ENCODE measurements at places on chromosomes 3 and 15.

DNA sequence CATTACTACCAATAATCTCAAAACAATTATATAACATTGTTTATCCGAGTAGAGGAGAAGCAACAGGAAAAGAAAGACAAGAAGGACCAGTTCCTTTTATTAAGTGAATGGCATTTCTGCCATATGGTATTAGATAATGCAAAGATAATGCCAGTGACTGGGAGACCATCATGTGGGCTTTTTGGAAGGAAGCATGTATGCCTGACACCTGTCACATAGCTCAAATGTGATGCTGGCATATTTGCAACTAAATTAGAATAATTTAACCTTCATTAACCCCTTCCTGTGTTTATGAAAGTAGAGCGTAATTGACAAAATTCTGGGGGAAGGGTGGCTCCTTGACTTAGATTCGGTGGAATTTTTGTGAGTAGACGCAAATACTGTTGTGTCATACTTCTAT is 733.0 kb downstream of the TUSC7 start:
- no peak for DNase-seq

- no peak for DNase-seq
Observed at GRCh38 chr3:197592361-197593045, 36.7 kb upstream of the BDH1 start.

GRCh38 chr3:102665183-102665582 is 230.4 kb downstream of the ZPLD1 start:
- DNase-seq, result no peak

GRCh38 chr3:55173504-55173903 is 245.6 kb upstream of the LRTM1 start:
- no peak for DNase-seq

DNA sequence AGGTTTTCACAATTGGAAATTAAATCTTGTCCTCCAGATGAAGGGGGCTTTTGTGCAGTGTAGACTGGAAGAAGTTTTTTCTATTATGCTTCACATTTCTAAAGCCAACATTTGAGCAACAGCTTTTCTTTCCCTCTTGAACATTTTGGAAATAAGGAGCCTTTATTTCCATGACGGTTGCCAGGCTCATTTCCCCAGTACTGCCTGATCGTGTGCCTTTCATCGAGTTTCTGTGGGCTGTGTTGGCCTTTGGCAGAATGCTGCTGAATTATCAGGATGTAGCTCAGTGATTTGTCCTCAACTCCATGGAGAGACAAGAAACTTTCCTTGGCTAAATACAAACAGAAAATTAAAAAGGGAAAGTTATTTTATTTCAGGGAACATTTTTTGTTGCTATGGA is 314.8 kb upstream of the LRRC3B start:
- no peak for DNase-seq

- no peak for DNase-seq
Observed at GRCh38 chr3:30629746-30630145, 23.3 kb downstream of the TGFBR2 start.

GRCh38 chr3:125080077-125080476 is 24.3 kb upstream of the HEG1 start:
- DNase-seq, result no peak

DNA sequence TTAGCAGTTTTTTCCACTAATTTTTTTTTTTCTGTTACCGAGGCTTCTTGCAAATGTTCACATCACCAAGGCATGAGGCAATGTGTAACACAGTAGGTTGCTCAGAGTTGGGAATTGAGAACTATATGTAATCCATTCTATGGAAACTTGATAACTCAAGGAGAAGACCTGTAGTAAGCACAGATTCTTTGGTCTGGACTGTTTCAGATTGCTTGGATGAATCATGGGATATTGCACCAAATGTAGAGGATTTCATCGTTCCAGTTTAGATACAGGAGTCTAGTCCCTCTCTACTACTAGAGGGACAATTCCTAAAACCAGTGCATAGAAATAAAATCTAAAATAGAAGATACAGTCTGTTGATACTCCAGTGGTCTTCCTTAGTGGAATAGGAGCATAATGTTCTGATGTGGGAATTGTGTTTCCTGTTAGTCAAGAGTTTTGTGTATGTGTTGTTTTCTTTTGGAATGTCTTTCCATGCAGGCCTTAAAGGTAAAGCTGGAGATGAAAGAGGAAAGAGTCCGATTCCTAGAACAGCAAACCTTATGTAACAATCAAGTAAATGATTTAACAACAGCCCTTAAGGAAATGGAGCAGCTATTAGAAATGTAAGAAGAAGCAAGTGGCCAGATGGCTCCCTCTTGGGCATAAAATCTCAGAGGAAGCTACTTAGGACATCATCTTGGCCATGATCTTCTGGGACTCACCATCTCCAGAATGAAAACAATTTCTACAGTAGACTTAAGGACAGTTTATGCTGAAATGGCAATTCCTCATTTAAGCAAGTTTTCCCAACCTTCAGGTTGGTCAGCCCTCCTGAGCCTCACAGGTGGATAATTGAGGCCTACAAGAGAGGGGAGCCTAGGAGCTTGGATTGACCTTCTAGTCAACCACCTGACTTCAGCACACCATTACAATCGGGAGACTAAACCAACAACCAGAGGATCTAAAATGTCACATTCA is 10.7 kb downstream of the KNSTRN start:
- DNase-seq, result no peak

GRCh38 chr15:40990789-40991188 is 37.5 kb downstream of the CHAC1 start:
- DNase-seq, result no peak

DNA sequence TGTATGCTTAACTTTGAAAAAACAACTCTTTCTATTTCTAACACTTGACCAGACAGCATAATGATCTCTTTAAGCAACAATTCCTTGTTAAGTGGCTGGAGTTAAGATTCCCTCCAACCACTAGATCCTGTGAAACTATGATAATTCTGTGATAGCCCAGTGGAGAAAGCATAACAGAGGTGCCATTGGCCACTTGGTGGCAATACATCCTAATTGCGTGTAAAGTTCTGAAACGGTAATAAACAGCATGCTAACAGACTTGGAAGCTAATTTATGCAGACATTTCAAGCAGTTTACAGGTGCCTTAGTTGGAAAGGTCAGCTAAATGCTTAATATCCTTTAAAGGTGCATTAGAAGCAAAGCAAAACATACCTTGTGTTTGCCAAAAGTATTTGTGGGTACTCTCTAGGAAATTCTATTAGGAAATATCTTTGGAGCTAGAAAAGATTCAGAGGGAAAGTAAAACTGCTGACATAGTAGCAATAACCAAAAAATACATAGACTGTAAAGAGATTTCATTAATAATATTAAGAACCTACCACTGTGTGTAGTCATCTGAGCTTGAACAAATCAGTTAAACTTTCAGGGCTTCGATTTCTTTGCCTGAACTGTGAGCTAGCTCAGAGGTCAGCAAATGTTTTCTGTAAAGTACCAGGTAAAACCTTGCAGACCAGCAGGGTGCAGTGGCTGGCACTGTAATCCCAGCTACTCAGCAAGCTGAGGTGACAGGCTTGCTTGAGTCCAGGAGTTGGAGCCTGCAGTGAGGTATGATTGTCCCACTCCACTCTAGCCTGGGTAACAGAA is 19.0 kb upstream of the CSTA start:
- peak; percentile 40 for DNase-seq

- DNase-seq, result no peak
Observed at GRCh38 chr3:32412887-32413286, 21.2 kb downstream of the CMTM7 start.

GRCh38 chr3:108091498-108092250 is 843 bp upstream of the CD47 start:
- DNase-seq, result peak; percentile 42

- no peak for DNase-seq
Observed at GRCh38 chr15:62848632-62849050, 193.9 kb upstream of the TPM1 start.

All from neural progenitor cell (in vitro differentiated cells).